NCI-H345 (cell line): ENCODE measurements at places on chromosomes 12 and 14.

DNA sequence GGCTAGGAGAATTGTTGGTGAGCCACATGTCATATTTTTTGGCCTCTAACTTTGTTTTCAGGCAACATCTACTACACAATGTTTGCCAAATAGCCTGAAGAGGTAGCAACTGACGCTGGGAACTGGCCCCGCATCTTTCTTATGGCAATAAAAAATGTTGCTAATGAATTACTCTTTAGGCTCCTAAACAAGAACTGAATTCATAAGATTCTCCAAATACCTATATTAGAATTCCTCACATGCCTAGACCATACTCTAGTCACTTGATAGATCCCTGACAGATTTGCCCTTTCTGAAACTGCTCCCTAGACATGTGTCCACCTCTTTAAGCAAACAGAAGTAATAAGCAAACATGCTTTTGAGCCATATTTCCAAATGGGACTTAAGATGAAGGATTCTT, 209.0 kb upstream of the ATXN7L3B start:
- DNase-seq = no peak

- no peak for DNase-seq
Observed at GRCh38 chr14:64467566-64467965, 2.3 kb downstream of the AKAP5 start.

GRCh38 chr14:75513911-75514672, 8.2 kb upstream of the BATF start:
- DNase-seq = no peak

GRCh38 chr12:106249411-106250135, 1.8 kb upstream of the CKAP4 start:
- no peak for DNase-seq

- no peak for DNase-seq
Observed at GRCh38 chr12:31023271-31023724, 50.4 kb upstream of the DDX11 start.

DNA sequence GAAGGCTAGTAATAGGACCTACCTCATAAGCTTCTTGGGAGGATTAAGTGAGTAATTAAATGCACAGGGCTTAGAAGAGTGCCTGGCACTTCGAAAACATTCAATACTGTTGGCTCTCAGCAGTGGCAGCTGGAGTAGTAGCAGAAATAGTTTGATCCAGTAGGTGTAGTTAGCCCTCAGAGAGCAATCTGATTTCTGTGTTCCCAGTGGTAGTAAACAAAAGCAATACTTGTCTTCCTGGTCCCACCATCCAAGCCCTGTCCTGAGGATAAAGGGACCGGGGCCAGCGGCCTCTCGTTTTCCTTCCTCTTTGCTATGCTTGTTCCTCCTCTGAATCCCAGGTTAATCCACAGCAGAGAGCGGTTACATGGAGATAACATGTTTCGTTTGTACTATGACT, 131.6 kb downstream of the SAMD4A start:
- DNase-seq = no peak
